NCI-H1092 treated with DMSO at 0.1 percent for 48 hours (cell line): ENCODE measurements at places on chromosomes 12 and 14.
A peak's percentile ranks its signal among the peaks of the same experiment; 100 is the strongest.

DNA sequence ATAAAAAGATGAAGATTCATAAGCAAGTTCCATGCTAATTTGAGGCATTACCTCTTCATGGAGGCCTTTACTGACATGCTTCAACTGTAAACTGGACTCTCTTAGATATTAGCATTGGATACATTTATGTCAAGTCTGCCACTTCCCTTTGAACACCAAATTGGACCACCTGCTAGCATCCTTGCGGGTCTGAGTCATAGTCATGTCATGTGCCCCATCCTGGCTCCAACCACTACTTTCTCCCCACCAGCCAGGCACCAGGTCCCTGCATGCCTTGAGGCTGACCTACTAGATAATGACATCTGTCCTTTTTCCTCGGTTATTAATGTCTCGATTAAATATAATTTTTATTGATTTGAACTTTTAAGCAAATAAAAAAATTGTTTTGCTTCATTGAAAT is 32.9 kb upstream of the EEA1 start:
- DNase-seq, result no peak

GRCh38 chr12:8709124-8709830 is 11.5 kb downstream of the RIMKLB start:
- DNase-seq, result no peak

DNA sequence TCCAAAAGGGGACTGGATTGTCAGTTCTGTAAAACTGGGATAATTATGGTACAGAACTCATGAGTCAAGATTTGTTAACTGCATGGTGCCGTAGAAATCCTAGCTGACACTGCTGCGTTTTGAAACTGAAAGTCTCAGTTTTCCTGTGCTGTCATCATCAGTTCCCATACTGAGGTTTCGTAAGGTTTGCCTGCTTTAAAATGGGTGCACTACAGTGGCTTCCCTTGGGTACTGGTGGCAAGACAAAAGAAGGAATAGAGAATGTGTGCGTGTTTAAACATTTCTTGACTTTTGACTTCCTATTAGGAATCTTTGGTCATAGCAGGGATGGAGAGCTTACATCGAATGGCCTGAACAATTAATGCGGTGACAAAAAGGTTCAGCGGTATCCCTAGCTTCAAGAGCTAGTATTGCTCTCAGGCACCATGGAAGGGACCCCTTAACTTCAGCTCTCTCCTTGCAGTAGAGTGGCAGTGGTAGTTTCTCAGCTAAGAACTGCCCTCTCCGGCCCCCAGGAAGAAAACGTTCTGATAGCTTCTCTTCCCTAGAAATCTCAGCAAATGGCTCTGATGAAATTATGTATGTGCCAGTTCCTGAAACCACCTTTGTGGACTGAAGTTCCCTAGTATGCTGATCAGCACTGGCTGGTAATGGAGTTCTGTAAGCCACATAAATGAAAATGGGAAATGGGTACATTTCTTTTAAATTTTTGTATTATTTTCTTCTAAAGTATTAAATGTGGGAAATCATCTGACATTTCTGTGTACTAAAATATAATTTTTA is 28.9 kb downstream of the ANO6 start:
- no peak for DNase-seq

- no peak for DNase-seq
Observed at GRCh38 chr14:42921901-42922300, 1315.2 kb downstream of the LRFN5 start.

- DNase-seq, result no peak
Observed at GRCh38 chr12:80838708-80839107, 99.0 kb downstream of the LIN7A start.

DNA sequence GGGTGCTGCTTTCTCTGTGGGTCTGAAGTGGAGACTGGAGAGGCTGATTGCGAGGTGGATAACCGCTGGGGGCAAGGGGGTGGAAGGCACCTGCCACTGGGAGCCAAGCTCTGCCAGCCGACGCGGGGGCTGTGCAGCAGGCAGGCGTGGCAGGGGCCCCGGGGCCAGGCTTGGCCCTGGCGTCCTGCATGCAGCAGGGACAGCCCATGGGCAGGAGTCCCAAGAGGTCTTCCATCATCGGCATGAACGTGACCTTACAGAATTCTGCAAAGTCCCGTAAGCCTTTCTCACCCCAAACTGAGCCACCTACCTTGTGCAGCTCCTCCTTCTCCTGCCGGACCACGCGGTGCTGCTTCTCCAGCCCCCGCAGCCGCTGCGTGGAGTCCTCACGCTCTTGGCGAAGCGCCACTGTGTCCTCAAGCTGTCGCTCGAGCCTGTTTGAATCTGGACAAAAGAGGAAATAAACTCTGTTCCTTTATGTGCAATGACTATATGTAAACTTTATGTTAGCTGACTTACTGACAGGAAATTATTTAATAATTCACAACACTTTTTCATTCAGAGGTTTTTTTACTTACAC is 51.3 kb downstream of the AMN start:
- DNase-seq, result no peak

GRCh38 chr12:83224012-83224411 is 537.3 kb downstream of the TMTC2 start:
- no peak for DNase-seq

GRCh38 chr12:53952871-53953734 is 1.6 kb upstream of the HOXC12 start:
- no peak for DNase-seq

- no peak for DNase-seq
Observed at GRCh38 chr12:25960961-25961360, 2.5 kb downstream of the RASSF8 start.

- DNase-seq, result no peak
Observed at GRCh38 chr12:95516757-95517156, 34.5 kb downstream of the USP44 start.

GRCh38 chr12:124506832-124507153 is 60.6 kb downstream of the NCOR2 start:
- DNase-seq, result no peak

- DNase-seq, result no peak
Observed at GRCh38 chr12:117844114-117844830, 124.5 kb downstream of the KSR2 start.

GRCh38 chr14:33165144-33165925 is 226.7 kb downstream of the NPAS3 start:
- DNase-seq, result no peak

DNA sequence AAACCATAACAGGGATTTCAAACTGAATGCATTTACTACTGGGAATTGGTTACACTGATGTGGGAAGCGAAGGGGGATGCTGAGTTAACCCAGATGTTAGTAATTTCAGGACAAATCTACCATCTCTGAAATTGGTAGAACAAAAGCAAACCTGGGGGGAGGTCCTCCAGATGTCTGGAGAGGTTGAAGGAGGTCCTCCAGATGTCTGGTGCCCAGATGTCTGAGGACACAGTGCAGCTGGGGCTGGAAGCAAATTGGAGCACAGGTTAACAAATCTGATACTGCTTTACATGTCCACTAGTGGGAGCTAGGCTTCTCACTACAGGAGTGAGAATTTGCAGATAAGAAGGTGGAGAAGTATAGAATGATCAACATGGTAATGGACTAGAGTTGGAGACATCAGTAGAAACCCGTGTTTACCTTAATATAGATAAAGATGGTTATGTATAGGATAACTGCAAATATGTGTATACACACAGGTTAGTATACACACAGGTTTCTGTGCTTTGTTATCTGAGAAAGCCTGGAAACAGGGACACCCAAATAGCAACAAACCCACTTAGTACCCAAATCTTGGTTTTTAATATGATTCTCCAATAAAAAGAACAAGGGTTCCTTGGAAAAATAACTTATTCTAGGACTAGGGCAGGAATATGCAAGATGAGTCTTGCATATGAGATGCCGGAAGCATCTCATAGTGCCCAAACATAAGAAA is 162.5 kb downstream of the C12orf50 start:
- DNase-seq, result no peak

DNA sequence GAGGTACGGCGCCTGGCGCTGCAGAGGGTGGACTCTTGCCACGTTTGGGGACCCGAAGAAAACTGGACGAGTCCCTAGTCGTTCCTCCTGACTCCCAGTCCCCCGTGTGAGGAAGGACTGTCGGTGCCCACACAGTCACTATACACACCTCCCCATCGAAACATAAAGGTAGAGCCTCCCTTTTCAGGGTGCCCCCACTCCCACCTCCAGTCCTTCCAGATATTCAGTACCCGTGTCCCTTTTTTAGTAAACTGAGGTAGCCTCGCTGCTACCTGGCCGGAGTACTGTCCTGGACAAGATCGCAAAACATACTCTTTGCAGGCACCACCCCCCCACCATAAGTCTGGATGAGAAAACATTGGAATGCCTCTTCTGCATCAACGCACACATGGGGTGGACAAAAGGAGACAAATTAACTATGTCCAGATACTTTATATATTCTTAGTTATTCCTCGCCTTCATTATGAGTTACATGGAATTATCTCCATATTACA is 610 bp upstream of the KMT2D start:
- DNase-seq, result no peak

DNA sequence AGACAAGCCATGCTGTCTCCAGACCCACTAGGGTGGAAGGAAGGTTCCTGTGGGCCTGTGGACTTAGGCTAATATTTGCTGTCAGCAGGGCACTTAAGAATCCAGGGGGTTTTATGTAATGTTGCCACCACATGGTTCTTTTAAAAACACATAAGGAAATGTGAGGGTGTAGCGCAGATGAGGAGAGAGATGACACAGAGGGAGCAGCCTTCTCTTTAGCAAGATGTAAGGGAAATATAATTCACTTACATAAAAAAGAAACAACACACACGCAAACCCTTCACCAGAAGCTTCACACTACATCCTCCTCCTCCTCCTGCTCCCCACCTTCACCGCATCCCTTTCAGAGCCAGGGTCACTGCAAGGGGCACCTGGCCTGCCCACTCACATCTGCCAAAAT is 4.9 kb upstream of the PIP4K2C start:
- no peak for DNase-seq

- no peak for DNase-seq
Observed at GRCh38 chr12:68113644-68114043, 45.9 kb downstream of the IFNG start.

DNA sequence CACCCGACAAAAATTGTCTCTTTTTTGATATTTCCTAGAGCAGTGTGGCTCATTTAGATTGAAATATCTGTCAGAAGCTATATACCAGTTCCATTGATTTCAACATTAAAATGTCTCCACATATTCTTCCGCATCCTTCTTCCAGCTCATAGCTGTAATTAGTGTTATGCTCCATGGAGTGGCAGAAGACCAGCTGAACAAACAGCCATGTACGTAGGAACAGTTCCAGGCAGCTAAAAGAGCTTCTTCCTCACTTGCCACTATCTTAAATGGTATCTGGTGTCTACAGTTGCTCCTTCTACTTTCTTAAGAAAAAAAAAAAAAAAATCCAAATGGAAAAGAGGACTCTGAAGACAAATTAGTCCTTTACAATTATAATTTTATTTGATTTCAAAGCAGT is 848.0 kb downstream of the DIO2 start:
- no peak for DNase-seq

- DNase-seq, result no peak
Observed at GRCh38 chr12:128783129-128783574, 40.6 kb downstream of the SLC15A4 start.

DNA sequence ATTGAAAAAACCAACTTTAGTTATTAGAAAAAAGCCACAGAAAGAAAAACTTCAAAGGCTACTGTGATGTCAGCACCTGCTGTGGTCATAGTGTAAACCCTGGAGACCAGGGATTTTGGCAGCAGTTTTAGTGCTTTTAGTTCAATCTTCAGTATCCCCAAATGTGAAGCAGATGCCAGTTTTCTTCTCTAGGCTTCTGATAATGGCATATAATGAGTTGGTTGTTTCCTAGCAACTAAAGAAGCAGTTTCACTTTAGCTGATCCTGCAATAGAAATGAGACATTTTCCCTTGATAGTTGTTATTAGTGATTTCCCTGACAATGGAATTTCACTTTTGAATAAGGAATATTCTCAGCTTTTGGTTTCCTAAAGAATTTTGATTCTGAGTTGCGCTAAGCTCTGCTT is 131.2 kb downstream of the NUBPL start:
- peak; percentile 68 for DNase-seq

DNA sequence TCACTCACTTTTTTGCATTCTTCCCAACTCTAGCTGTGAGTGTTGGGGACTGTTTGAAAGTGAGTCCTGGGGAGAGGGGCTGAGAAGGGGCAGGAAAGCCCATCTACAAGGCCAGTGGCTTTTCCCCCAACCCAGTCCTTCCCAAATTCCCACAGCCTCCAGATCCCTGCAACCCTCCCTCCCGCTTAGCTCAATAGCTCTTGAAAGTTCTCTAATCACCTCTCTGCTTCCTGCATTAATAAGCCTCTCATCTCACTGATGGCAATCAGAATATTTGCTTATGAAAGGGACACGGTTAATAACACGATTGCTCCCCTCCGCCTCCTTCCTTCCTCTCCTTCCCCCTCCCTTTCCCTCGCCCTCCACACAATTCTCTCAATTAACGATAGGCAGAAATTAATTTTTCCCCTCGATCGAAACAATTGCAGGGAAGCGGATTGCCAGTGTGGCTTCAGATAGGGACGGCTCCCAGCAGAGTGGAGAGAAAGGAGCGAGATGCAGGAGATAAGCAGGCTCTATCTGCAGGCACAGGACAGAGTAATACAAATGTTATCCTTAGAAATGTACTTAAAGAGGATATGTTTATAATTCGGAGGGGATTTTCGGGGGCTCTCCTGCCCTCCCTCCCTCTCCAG is 15.1 kb upstream of the GPATCH2L start:
- no peak for DNase-seq

DNA sequence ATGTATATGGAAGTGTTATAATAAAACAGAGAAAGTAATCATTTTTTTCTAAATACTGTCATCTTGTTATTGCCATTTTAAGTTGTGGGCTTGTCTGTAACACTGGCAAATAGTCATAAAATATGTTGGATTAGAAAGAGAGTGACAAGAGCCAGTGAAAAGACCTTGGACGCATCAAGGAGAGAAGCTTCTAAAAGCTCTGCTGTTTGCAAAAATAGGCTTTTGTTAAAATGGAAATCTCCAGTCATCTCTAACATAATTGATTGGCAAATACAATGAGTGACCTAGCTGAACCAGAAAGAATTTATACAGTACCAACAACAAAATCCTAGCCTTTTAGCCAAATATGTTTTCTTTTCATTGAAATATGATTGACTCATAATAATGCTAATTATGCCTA is 245.8 kb upstream of the RMST start:
- peak; percentile 50 for DNase-seq
